ENCODE measurements at places on chromosomes 7 and 10. TPM values are rescaled to one million over a fixed set of nuclear protein-coding genes. Genes with fewer than 3 reads are reported as not detected.

Gene CREB5
- total RNA-seq: 0.52 TPM

Gene PIP
- total RNA-seq: not detected

Gene RABGEF1
- 18.8 TPM for total RNA-seq

Gene NODAL
- total RNA-seq: not detected

Gene CYP2E1
- total RNA-seq: 0.86 TPM

Gene RGS10
- 158 TPM for total RNA-seq

Gene TAS2R4
- 0.62 TPM for total RNA-seq

DNA sequence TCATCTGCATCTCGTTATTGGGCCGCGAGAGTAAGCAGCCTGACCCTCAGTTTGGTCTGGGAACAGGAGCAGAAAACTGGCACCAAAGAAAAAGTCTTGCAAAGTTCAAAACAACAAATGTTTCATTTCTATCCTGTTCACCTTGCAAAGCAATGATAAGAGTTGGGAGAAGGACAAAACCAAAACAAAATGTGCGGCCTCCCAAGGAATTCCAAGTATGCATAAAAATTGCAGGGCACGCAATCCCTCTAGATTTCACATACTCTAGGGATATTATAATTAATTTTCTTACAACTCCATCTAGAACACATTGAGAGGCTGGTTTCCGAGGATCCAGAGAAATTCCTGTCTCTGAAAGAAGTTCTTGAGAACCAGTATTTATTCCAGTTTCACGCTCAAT, 20.1 kb downstream of the CHUK start:
- no peak for DNase-seq

DNA sequence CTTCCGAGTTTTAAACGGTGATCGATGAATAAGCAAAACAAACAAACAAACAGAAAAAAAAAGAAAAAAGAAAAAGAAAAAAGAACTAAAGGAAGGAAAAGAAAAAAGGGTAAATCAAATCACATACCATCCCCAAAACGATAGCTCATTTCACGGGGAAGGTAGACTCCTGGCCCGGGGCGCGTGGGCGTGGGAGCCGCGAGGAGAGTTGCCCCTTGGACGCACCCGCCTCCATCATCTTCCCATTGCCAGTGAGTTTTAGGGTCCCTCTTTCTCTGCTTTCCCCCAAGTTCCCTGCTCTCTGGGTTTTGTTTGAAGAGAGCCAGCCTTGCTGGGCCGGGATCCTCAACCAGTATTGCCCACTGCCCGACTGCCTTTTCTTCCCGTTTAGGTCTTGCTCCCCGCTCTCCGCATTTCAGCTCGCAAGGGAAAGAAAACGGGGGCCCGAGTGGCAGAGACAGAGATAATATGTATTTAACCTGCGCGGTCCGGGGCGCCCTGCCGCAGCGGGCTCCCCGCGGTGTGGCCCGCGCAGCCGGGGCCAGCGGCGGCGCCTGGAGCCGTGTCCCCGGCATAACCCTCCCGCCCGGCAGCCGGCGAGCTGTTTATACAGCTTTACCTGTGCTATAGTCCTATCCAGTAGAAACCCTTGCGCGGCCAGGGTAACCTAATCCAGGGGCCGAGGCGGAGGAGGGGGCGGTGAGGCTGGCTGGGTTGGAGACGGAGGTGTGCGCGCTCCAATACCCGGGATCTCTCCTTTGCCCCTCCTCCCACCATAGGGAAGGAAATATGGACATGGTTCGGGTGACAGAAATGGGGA, 5.2 kb upstream of the GATA3 start:
- DNase-seq: peak; percentile 46

DNA sequence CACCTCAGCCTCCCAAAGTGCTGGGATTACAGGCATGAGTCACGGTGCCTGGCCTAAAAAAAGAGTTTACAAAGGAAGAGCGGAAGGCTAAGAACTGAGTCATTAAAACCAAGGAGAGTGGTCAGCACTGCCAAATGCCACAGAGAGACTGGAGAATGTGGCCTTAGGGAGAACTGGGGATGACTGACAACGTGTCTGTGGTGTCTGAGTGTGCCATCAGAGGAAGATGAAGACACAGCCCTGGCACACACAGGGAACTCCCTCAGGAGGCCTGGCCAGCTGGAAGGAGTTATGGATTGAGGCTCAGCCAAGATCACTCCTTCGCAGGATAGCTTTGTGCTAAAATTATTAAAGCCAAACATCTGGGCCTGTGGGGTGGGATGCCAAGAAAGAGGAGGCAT, 3.9 kb upstream of the INA start:
- no peak for DNase-seq

GRCh38 chr7:26813432-26813831, 51.0 kb downstream of the SKAP2 start:
- no peak for DNase-seq

DNA sequence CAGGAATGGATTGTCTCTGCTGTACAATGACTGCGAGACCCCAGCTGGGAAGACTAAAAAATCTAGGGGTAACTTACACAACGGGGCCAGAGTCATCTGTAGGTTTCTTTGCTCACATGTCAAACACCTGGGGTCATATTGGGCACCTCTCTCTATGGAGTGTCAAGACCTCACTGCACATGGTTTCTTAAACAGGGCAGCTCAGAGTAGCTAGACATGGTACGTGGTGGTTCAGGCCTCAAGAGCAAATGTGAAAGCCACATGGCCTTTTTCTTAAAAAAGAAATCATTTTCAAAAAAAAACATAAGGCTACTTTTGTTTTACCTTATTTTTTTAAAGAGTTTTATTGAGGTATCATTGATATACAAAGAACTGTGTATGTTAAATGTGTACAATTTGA, 162.2 kb upstream of the ITGB1 start:
- no peak for DNase-seq

DNA sequence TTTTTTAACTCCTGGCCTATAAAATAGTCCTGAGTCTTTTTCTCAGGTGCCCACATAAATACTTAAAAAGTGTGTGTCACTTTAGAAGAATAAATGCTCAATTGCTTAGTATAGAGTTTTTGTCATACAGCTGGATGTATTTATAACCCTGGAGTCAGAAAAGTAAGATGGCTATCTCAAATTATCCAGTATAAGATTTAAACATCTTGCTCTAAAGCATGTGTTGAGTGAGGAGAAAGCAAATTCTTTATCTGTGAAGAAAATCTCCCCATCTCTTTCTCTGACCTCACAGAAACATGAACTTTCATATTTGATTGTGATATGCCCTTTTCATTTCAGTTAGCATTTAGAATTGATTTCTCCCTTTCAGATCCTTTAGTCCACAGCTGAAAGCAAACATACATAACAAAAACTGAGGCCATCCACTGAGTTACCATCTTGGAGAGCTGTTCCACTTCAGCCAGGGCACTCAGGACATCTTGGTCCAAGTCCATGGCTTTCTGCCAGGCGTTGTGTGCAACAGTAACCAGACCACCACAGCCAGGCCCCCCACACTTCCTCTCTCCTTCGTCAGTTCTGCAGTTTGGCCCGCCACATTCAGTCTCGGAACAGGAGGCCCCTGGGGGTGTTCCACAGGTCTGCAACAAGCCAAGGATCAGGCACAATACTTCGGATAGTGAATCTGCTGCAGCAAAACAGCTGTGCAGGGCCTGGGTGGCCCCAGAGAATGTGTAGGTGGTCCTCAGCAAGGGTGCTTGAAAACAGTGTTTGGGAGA, 40.9 kb downstream of the DLD start:
- DNase-seq: no peak

DNA sequence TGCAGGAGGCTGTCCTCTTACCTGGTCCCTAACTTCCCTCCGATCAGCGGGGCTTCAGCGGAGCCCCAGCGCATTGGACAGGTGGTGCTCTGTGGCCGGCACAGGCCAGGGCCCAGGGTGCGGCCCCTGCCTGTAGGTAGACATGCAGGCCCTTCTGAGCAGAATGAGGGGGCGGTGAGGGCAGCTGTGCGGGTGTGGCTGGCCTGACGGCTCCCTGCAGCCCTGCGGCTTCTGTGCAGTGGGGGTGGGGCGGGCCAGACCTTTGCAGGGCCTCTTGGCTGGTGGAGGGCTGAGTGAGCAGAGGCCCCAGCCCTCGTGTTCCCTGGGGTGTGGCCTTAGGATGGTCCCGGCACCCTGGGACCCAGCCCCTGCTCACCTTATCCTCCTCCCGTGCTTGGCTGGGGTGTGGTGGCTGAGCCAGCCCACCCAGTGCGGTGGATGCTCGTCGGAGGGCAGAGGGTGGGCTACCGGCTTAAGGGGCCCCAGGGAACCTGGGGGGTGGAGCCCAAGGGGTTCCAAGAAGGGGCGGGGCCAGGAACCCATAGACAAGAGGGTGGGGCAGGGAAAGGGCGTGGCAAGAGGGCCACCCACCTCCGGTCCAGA, 175.2 kb upstream of the TNRC18 start:
- no peak for DNase-seq

GRCh38 chr10:31602541-31603234, 283.7 kb downstream of the ZEB1 start:
- DNase-seq: peak; percentile 29

- DNase-seq: no peak
Measured at GRCh38 chr10:24415455-24416125, 206.7 kb downstream of the KIAA1217 start.

DNA sequence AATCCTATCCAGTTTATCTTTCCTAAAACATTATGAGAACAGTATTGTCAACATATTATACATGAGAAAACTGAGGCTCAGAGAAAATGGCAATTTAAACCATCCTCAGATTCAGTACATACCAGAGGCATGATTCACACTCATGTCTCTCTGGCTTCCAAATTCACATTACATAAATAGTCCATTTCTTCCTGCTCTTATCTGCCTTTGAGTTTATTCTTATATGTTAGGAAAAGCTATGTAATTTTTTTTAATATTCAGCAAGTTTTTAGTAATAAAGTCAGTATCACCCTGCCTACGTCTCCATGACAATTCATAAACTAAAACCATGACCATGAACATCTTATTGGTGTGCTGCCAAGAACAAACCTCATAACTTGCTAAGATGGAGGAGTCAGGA, 1260.2 kb upstream of the SORCS1 start:
- DNase-seq: no peak

- DNase-seq: no peak
Measured at GRCh38 chr7:29895559-29895958, 89.3 kb downstream of the WIPF3 start.
